ENCODE measurements at places on chromosomes 12 and 14. TPM values are rescaled to one million over a fixed set of nuclear protein-coding genes. Genes with fewer than 3 reads are reported as not detected.

Gene ZC2HC1C
- 0.68 TPM for total RNA-seq

Gene CMKLR1
- not detected for total RNA-seq

Gene SAMD15
- under 0.01 TPM for total RNA-seq

Gene RIPK3
- total RNA-seq: 1.4 TPM

Gene KRT73
- total RNA-seq: not detected

Gene SLC2A13
- 4.1 TPM for total RNA-seq

Gene RHOJ
- not detected for total RNA-seq

Gene ZNF26
- 24.6 TPM for total RNA-seq

Gene MMP17
- 9.9 TPM for total RNA-seq

Gene HOXC5
- total RNA-seq: not detected

Gene CRY1
- 16.4 TPM for total RNA-seq

Gene LYZ
- total RNA-seq: not detected

Gene MYF5
- not detected for total RNA-seq

Measured in nasal cavity respiratory epithelium epithelial cell of viscerocranial mucosa (primary cell).